ENCODE measurements at places on chromosomes 12 and 14.

GRCh38 chr12:24212496-24212895 is 263.0 kb upstream of the SOX5 start:
- DNase-seq = no peak

DNA sequence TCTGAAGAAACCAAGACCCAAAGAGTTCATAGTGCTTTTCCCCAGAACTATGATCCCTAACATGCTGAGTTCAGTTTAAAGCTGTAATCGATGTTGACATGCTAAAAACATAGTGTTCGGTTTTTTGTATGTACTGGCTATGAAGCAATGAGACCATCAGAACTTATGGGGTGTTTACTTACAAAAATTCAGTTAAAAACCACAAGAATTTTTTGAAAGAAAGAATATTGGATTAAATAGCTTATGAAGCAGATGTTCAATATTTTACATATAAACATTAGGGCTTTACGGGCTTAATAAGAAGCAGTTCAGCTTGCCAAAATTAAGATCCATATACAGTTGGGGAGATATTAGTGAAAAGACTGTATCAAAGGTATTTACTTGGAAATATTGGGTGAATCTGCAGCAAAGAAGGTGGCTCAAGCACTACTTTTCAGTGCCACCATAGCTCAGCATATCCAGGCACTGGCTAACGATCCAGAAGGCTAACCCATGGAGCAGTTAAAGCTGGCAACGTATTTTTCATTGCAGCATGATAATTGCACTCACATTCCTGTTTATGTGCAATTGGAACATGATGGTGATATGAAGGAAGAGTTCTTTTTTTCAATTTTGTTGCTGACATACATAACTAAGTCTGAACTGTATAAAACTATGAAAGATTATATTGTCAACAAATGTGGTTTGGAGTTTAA is 125.9 kb downstream of the EFCAB11 start:
- DNase-seq = peak; percentile 22

DNA sequence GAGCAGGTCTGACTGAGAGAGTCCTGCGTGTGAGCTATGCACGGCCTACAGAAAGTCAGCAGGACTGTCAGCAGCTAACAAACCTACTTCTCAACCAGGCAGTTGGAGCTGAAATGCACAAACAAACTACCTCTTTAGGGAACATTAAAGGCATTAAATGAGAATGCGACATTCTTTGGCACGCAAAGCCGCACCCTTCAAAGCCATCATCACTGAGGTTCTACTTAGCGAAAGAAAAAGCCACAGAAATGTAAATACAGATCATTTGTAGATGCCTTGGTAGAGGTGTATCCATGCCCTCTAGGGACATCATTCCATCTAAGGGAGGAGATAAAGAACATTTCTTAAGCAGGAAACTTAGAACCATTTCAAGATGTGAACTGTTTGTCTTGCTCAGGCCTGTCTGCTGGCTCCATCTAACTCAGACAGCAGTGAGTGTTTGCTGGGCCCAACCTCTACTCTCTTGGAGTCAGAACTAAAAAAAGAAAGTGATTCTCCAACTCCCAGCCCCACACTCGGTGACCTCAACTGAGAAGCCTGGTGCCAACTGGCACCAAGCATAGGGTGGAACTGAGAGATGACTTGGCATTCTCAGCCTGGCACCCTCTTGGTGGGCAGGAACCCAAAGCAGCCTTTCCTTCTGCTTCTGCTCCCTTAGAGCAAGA is 63.5 kb upstream of the MBIP start:
- no peak for DNase-seq

- DNase-seq = no peak
Measured at GRCh38 chr14:100131181-100131580, 28.3 kb downstream of the DEGS2 start.

- DNase-seq = no peak
Measured at GRCh38 chr14:22515929-22516328, 73.1 kb downstream of the DAD1 start.

GRCh38 chr12:53200458-53201176 is 6.4 kb downstream of the ITGB7 start:
- peak; percentile 46 for DNase-seq

DNA sequence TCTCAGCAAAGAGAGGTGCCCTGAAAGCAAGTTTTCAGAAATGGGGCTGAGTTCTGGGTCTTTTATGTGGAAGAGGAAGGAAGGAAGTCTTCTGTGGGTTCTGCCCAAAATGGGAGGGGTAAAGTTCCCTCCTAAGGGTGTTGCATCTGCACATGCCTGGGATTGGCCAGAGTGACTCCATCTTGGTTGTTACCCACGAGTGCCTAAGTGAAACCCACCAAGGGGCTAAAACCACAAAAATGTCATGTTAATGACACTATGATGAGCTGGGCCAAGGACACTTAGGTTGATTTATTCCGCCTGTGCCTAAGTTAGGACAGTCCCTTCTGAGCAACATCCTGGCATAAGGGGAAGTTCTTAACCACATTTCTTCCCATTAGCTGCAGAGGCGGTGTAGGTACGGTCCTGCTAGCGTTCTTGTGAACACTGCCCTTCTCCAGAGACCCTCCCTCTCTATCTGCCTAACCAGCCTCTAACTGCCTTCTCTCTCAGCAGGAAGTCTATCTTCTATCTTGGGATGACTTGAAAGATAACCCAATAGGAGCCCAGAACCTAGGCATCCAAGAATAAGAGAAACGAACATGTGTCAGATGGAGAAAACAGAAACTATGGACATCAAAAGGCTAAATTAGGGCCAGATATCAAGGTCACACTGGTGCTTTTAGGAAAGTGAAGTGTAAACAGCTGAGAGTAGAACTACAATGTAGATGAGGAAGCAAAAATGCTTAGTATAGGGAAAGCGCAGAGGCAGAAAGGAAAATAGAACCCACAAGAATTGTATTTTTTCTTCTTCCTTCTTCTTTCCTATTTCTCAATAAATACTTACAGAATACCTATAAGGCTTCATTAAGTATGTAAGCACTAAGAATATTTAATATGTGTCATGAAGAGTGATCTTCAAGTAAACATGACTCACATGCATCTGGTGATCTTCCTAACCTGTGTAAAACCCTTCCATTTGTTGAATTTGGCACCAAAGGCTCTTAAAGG is 104.2 kb upstream of the AMN1 start:
- no peak for DNase-seq

DNA sequence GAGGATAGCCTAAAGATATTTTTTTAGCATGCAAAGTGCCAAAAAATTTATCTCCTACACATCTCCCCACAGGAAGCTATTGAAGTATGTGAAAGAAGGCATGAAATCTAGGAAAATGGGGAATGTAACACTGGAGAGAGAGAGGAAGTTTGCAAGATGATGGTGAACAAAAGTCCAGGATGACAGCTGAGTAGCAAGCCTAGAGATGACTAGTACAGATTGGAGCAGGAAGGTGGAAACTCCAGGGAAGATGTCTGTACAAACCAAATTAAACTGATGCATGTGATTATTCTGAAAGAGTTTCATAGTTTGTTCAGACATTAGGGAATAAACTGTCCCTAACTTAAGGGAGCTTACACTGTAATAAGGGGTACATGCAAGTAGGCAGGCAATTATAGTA is 99.3 kb downstream of the RAD51B start:
- DNase-seq = no peak
